ENCODE measurements at places on chromosomes 7 and 10.

DNA sequence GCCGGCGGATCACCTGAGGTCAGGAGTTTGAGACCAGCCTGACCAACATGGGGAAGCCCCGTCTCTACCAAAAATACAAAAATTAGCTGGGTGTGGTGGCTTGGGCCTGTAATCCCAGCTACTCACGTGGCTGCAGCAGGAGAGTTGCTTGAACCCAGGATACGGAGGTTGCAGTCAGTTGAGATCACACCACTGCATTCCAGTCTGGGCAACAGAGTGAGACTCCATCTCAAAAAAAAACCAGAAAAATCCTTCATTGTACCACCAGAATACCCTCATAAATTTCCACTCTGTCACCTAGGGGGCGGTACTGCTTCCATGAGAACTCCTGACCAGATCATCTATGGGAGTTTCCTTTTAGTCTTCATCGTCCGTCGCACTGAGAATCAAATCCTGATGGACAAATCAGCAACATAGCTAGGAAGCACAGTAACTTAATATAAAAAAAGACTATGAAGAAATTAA is 225.8 kb upstream of the KLF14 start:
- no peak for DNase-seq

- DNase-seq = no peak
Observed at GRCh38 chr10:10552948-10553347, 464.7 kb upstream of the CELF2 start.

GRCh38 chr10:132836248-132836831 is 50.4 kb upstream of the NKX6-2 start:
- no peak for DNase-seq

DNA sequence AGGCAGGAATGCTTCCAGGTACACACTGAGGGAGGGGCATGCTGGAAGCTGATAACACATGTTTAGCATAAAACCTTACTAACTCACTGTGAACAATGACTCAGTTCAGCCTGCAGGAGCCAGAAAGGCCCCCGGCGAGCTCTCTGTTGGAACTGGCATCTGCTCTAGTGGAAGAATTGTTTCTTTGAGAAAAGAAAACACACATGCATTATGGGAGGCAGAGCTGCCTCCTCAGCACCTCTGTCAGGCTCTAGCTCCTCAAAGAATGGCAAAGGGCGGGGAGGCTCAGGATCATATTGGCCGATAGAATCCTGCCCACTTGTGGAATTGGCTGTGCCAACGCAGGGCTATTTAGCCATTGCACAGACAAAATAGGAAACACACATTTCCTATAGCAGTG is 338.3 kb downstream of the CXCL12 start:
- no peak for DNase-seq

DNA sequence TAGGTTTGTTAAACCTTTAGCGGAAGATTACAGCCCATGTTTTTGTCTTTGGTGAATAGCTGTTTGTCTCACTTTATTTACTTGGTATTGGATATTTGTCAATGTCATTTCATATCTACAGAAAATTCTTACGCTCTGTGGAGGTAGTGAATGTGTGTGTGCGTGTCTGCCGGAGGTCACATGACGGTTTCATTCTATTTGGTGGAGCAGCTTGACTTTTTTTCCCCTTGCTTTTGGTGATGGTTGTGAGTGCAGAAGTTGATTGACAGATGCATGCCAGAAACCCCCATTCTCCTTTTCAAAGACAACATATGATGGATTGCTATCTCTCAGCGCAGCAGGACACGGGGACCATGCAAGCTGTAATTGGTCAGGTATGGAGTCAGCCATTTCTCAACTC is at the start of gene POU6F2:
POU6F2 (plus strand) TSS at position 225 of the 400 bp plus-strand sequence; CDS start at position 270, 45 bp downstream.
- no peak for DNase-seq

DNA sequence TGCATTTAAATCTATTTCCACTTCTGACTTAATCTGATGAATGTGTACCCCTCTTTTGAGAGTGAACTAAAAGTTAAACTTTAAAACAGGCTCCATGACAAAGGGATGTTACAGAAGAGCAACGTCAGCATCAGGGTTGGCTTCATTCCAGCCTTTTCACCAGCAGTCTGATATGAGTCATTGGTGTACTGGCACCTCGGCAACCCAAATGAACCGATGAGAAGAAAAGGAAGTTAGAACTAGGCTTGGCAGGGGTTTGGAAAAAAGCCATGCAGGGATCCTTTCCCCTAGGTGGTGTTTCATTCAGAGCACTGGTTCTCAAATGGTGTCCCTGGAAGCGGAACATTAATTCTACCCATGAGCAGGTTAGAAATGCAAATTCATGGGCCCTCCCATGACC is 53.6 kb downstream of the SEC61G start:
- no peak for DNase-seq

DNA sequence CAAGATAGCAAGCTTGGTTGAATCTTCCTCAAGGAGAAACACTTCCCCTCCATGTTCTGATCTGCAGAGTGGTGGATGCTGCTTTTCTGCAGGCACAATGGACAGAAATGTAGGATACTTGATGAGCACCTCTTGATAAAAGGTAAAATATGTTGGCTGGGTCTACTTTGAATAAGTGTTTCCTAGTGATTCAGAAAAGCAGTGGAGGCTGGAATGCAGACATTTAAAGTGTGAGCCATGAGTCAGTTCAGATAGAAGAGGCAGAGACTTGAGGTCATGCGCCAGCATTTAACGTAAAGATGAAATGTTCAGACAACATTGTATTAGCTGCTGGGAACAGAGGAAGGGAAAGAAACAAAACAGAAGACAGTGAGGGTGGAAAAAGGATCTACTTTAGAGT is 403.1 kb downstream of the ADRA2A start:
- no peak for DNase-seq

Data from COR-L47 (cell line).